Hypothalamus (tissue), 51 donors: ENCODE measurements at places on chromosomes 5 and 9.

DNA sequence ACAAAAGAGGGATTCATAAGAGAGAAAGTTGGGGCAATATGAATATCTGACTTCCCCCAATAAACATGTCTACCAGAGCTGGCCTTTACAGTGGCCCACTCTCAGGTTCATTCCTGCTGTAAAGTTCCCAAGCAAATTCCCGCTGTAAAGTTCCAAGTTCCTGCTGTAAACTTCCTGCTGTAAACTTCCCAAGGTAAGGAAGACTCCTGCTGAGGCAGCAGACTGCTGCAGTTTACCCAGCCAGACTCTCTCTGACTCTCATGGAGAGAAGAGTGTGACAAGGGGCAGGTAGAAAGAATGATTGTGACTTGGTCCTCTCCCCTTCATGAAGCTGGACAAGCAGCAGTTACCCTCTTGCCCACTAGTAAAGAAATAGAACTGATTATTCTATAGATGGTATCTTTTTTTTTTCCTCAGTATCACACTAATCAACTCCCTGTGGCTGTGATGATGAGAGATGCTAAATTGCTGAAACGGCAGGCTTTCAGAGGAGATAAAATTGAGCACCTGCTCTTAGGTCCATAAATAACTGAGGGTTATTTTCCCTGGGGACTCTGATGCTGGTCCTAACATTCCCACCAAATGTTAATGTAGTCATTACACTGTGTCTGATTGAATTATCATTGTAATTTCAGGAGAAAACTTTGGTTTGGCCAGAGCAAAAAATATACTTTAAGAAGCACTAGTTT is 220.4 kb downstream of the PARP8 start:
- no peak for DNase-seq

DNA sequence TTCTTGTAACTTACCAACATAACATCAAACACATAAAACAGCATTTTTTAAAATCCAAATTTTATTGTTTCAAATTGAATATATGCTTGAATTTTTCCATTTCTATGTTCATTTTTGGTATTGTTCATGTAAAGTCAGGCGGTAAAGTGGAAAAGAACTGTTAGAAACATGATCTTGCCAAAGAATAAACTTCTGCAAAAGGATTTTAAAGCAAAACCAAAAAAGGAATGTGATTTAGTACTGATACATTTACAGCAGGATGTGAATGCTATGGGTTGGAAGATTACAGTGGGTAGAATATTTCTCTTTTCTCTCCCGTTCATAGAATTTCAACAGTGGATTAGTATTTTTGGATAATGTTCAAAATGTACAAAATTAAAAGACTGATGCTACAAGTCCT is 277.2 kb upstream of the MPDZ start:
- DNase-seq = no peak

DNA sequence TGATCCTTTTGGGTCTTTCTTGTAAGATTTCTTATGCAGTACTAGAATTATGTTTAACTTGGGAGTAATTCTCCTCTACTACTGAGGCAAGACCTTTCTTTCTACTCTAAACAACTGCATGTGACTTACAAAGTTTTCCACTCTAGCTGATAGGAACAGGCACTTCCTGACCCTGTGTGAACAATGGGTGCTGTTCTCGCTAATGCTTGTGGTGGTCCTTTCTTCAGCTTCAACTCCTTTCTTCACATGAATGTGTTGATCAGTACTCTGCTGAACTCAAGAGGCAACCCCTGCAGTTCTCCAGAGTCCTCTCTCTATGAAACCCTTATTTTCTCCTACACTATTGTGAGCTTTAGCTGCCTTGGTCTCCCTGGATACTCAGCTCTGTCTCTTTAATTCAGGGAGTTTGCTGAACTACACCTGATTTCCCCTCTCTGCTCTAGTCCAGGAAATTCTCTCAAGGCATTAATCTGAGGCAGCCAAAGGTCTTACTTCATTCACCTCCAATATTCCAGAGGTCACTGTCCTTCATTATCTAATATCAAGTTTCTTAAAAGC is 484.6 kb upstream of the PIK3R1 start:
- no peak for DNase-seq

GRCh38 chr9:130128251-130128650 is 44.0 kb upstream of the NCS1 start:
- DNase-seq = no peak

DNA sequence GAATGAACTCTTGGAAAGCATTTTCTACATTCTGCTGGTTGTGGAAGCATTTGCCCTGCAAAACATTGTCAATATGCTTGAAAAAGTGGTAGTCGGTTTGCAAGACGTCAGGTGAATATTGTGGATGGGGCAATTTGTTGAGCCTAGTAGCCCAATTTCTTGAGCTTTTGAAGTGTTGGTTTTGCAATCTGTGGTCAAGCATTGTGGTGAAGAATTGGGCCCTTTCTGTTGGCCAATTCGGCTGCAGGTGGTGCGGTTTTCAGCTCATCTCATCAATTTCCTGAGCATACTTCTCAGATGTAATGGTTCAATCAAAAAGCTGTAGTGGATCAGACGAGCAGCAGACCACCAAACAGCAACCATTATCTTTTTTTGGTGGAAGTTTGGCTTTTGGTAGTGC is 426.8 kb upstream of the CDH9 start:
- DNase-seq = no peak

GRCh38 chr5:121968910-121969607 is 7.3 kb downstream of the SRFBP1 start:
- DNase-seq = no peak

GRCh38 chr5:17828681-17829080 is 194.4 kb downstream of the TAF11L14 start:
- no peak for DNase-seq
